ENCODE measurements at places on chromosomes 4 and X.

GRCh38 chr4:3434881-3435685 lies 6.7 kb upstream of the HGFAC start:
- DNase-seq: no peak

DNA sequence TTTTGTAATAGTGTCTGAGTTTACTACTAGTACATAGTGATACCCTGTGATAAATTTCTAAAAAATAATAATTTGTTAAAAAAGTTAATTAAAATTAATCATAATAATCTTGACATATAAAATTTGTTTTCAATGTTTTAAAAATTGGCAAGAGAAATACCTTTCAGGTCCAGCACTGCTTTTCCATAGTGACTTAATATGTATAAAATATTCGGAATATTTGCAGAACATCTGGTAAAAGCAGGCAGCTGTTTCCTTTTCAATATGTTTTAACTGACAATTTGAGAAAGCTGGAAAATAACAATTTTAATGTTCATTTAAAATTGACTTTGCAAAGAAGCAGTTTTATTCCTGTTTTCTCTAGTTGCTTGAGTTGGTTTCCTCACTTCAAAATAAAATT lies 17.6 kb upstream of the GK2 start:
- DNase-seq: no peak

DNA sequence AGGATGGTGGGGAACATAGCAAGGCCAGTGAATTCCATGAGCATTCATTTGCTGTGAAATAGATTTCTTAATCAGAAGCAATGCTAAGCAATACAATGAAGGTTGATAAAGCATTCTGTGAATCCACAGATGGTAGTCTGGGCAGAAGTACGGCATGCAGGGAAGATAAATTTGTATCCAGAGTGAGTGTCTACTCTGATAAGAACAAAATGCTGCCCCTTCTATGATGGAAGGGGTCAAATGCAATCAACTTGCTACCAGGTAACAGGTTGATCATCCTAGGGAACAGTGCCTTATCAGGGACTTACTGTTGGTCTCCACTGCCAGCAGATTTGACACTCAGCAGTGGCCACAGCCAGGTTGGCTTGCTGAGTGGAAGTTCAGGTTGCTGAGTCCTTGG lies 189.4 kb downstream of the MAB21L2 start:
- no peak for DNase-seq

GRCh38 chr4:168710353-168710946 lies 213.6 kb downstream of the PALLD start:
- peak; percentile 49 for DNase-seq

DNA sequence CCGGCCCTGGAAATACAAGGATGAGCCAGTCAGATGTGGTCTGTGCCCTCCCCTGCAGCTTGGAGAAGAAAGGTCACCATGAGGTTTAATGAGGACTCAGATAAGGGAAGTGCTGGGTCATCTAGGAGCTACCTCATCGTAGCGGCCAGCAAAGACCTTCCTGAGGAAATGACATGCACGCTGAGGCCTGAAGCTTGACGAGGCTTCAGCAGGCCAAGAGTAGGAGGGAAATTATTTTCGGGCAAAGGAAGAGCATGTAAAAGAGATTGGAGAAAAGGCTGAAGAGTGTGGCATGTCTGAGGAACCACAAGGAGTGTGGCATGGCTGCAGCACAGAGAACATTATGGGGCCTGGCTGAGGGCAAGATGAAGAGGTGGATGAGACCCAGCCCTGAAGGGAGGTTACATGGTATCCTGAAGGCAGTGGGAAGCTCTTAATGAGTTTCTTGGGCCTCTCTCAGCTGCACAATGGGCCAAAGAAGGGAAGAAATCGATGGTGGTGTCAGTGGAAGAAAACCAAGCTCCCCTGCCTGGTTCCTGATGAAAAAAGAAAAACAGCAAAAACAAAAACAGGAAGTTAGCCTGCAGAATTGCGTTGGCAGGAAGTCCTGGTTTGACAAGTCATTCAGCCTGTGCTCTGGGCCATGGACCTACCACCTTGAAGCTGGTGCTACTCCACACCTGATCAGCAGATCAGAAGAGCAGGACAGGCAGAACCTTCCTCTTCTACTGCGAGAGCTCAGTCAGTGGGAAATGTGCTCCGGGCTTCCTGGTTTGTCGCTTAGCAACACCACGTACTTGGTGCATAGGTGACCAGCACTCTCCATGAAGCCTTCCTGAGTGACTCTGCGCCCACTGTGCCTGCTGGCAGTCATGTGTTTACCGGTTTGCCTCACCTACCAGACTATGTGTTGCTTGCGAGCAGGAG lies 134.5 kb upstream of the KLF3 start:
- DNase-seq: no peak

DNA sequence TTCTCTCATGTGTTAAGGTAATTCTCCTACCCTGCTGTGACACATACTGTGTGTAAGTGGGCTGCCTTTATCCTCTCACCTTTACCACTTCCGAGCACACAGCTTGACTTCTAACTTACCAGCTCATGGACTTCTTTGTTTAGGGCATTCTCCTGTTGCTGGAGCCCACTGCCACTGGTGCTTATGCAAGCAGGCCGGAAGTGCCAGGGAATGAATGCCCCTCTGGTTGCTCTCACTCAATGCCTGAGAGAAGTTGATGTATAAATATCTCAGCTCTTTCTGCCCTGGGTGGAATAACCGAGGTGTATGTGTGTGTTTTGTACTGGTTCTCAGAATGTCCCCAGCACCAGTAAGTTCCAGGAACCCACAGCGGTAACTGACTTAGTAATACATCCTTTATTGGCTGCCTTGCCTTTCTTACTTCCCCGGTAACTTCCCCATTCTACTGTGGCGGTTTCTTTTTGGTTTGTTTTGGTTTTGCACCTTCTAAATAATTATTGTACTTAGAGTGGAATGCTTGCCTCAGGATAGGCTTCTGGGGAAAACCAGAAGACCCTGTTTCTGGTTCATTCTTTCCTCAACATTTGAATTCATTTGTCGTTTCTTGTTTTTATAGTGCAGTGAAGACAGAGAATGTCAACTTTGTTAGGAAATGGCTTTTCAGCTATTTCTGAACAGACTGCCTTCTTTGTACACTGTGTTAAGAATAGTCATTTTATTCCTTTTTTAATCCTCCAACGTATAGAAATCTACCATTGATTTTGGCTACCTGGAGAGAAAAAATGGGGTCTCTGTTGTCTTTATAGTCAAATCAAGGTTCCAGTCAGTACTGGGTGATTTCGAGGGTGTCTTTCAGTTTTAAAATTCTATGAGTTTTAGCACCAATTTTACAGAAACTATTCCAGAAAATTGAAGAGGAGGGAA lies 45.4 kb downstream of the CXorf58 start:
- DNase-seq: no peak

DNA sequence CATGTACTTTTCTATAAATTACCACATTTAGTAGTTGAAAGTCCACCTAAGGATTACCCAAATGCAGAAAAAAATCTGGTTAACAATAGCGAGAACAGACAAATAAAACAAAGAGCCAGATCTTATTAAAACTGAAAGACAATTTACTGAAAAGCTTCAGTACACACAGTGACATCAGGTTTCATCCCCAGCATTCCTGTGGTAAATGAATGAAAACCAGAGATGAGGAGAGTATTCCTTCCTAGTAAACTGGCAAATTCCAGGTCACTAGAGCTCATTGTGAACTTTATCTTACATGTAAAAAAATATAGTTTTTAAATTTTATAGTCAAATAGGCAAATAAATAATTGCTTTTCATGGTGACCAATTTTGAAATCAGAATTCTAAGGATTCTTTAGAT lies 1290.5 kb downstream of the ADGRL3 start:
- DNase-seq: no peak

GRCh38 chr4:179664430-179665027 lies 2222.3 kb upstream of the AGA start:
- DNase-seq: no peak

GRCh38 chr4:158209825-158210807 lies at the start of gene TMEM144:
Gene TMEM144, plus strand, starts transcription at chr4:158210486. Its CDS starts 2,182 bp downstream, at chr4:158212668.
- DNase-seq: peak; percentile 83

- no peak for DNase-seq
Observed at GRCh38 chr4:100986360-100986868, 360.9 kb downstream of the PPP3CA start.

Measured in SJSA1 (cell line).